ENCODE measurements at places on chromosomes 13 and 19.
A peak's percentile ranks its signal among the peaks of the same experiment; 100 is the strongest.

DNA sequence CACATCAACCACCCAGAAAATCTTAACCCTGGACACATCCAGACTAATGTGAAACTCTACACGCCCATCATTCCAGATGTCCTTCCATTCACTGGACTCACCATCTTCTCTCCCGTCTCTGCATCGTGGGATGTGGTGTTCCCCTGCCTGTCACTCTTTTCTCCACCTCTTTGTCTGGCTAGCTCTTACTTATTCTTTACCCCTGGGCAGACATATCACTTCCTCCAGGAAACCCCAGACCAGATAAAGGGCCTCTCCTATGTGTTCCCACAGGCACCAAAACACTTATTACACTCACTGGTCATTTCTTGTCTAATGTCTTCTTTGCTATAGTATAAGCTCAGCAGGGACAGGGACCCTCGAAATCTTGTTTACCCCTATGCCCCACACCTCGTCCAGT is 109.3 kb upstream of the IPO5 start:
- no peak for DNase-seq

DNA sequence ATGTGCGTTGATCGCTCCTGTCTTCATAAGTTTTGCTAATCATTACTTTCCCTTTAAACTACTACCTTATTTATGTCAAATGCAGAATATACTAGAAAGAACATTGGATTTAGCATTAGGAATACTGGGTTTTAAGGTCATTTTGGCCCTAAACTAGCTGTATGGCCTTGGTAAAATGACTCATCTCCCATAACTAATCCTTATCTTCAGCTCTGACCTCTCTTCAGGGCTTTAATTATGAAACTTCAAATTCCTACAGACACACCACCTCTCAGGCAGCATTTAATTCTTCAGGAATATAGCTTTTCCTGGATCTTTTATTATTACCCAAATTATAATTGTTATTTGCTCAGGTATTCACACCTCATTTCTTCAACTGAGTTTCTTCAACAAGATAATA is 121.2 kb downstream of the STARD13 start:
- DNase-seq: no peak

GRCh38 chr19:4556597-4557127 is 2.8 kb downstream of the SEMA6B start:
- DNase-seq: peak; percentile 19

- DNase-seq: no peak
These were observed 18.4 kb upstream of the RUBCNL start for GRCh38 chr13:46405457-46405856.

GRCh38 chr19:46845959-46846459 is 4.6 kb downstream of the AP2S1 start:
- no peak for DNase-seq

GRCh38 chr13:100484702-100485101 is 103.9 kb downstream of the GGACT start:
- DNase-seq: no peak

DNA sequence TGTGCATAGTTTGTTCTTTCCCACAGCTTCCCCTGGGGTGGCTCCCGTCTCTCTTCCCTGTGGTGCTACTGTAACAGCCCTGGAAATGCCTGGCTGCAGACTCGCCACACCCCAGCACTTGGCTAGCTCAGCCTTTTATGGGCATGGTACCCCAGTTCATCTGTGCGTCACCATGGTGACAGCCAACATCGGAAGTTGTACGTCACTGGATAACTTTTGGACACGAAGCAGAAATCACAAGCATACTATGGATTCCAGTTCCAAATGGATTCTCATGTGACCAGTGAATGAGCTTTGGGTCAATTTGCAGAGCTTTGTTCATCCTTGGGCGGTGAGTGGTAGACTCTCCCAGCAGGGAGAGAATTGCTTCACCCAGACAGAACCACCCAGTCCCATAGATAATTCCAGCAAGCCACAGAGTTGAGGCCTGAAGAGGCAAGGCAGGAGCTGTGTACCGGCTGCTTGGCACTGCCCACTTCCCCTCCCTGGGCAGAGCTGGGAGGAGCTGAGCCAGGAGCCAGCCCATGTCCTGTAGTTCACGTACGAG is 54.4 kb downstream of the COL4A2 start:
- DNase-seq: no peak

GRCh38 chr13:26656919-26657318 is 99.4 kb downstream of the WASF3 start:
- no peak for DNase-seq

GRCh38 chr13:27130223-27130978 is 41.2 kb downstream of the USP12 start:
- DNase-seq: no peak

DNA sequence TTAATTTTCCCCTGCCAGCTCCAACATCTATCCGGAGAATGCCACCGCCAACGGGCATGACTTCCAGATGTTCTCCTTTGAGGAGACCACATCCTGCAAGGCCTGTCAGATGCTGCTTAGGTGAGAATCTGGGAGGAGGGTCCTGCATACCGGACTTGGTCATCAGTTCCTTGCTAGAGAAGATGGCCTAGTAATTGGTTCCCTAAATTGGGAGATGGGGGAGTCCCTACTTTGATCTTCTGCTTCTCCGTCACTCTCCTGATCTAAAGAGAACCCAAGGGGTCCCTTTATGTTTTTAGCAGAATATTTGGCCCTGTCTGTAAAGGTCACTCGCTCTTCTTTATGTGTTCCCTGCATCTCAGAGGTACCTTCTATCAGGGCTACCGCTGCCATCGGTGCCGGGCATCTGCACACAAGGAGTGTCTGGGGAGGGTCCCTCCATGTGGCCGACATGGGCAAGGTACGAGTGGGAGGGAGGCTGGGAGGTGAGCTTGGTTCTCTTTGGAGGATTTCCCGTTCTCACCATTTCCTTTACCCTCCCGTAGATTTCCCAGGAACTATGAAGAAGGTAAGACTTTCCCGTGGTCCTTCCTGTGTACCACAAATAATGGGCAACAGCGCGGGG is 54.1 kb upstream of the ADGRE1 start:
- no peak for DNase-seq

DNA sequence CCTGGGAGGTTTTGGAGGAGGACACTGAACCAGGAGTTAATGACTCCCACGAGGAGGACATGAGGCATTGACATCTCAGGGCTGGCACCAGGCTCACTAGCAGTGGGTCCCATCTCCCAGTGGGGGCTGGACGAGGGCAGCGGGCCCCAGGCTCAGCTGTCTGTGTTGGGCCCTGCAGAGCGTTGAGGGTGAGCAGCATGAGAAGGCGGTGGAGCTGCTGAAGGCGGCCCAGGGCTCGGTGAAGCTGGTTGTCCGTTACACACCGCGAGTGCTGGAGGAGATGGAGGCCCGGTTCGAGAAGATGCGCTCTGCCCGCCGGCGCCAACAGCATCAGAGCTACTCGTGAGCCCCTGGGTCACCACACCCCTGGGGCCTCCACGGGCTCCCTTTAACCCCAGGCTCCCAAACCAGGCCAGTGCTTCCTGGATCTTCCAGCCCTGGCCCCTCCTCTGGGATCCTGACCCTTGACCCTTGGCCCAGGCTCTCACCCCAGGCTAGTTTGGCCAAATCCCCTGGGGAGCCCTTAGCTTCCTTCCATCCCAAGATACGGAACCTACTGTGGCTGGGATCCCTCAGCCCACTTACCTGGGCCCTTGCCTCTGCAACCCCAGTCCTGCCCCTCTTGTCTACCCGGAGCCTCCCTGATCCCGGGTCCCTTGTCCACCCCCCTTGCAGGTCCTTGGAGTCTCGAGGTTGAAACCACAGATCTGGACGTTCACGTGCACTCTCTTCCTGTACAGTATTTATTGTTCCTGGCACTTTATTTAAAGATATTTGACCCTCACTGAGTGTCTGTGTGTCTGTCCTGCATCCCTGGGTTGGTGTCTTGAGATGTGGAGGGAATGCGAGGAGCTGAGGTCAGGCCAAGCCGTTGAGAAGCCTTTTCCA is 1.0 kb downstream of the C19orf73 start:
- DNase-seq: no peak

GRCh38 chr19:595326-596262 is 5.9 kb downstream of the HCN2 start:
- no peak for DNase-seq

DNA sequence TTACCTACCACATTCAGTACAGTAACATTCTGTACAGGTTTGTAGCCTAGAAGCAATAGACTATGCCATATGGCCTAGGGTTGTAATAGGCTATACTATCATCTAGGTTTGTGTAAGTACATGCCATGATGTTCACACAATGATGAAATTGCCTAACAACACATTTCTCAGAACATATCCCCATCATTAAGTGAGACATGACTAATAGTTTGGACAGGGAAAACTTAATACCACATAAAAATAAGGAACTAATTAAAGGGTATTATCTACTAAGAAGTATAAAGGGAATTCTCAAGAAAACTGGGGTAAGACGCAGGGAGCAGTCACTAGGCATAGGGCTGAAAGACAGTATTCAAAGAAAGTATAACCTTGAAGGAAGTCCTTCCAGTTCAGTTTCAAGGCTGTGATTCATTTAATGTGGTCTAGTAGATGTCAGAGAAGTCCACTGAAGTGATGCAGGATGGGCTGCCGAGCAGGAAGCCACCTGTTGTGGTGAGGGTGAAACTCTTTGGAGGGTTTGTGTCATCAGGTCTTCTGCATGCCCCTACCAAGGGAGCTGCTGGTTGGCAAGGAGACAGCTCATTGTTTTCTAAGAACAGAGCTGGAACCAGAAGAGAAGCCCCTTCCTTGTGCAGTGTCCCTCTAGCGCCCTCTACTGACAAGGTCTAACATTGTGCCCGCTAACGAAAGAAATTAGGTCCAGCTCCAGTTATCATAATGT is 122.9 kb downstream of the OLFM4 start:
- no peak for DNase-seq

GRCh38 chr19:44794610-44795009 is 14.3 kb upstream of the BCAM start:
- no peak for DNase-seq

DNA sequence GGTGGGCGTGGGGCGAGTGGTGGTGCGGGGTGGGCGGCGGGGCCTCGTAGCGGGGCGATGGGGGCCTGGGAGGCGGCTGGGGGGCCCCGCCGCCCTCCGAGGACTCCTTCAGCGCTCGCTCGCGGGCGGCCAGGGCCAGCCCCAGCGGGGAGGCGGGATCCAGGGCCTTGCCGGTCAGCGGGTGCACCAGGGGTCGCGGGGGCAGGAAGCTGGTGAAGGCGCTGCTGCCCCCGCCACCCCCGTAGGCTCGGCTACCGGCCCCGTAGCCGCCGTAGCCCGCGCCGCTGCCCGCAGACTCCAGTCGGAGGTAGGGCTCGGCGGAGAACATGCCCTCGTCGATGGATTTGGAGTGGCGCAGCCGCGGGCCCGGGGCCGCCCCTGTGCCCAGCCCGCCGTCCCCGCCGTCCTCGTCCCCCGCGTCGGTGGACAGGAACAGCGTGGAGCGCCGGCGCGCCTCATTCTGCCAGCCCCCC is 18.6 kb downstream of the C19orf81 start:
- DNase-seq: no peak

DNA sequence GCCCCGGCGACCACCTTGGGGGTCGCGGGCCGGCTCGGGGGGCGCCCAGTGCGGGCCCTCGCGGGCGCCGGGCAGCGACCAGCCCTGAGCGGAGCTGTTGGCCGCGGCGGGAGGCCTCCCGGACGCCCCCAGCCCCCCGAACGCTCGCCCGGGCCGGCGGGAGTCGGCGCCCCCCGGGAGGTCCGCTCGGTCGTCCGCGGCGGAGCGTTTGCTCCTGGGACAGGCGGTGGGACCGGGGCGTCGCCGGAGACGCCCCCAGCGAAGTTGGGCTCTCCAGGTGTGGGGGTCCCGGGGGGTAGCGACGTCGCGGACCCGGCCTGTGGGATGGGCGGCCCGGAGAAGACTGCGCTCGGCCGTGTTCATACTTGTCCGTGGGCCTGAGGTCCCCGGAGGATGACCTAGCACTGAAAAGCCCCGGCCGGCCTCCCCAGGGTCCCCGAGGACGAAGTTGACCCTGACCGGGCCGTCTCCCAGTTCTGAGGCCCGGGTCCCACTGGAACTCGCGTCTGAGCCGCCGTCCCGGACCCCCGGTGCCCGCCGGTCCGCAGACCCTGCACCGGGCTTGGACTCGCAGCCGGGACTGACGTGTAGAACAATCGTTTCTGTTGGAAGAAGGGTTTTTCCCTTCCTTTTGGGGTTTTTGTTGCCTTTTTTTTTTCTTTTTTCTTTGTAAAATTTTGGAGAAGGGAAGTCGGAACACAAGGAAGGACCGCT is 729 bp downstream of the STK11 start:
- DNase-seq: no peak

DNA sequence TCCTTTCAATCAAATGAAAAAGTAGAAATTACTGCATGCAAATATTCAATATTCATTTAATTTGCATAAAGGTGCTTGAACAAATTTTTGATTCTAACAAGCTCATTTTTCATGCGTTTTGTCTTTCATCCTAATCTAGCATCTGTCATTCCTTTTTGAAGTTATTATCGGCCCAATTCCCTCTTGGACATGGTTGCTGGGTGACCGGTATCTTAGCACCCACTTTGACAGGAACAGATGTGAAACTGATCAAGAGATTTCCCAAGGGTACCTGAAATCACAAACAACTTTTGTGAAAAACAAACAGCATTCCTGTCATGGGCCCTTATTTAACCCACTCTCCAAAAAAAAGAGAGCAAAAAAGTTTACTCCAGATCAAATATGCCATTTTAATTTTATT is 13.3 kb downstream of the DACH1 start:
- no peak for DNase-seq

GRCh38 chr13:38602266-38602665 is 84.6 kb upstream of the FREM2 start:
- DNase-seq: no peak

GRCh38 chr13:19862481-19863313 is 752 bp downstream of the ZMYM5 start:
- DNase-seq: peak; percentile 17

GRCh38 chr19:6150289-6150688 is 14.8 kb downstream of the ACSBG2 start:
- DNase-seq: no peak

- DNase-seq: no peak
These were observed 184.2 kb downstream of the SUCLA2 start for GRCh38 chr13:47816831-47817230.

- peak; percentile 68 for DNase-seq
These were observed 287.3 kb downstream of the COG6 start for GRCh38 chr13:39942552-39943273.

- no peak for DNase-seq
These were observed 251.7 kb upstream of the IRS2 start for GRCh38 chr13:110037925-110038573.

- DNase-seq: no peak
These were observed 1134.3 kb downstream of the SLITRK1 start for GRCh38 chr13:82747958-82748357.

DNA sequence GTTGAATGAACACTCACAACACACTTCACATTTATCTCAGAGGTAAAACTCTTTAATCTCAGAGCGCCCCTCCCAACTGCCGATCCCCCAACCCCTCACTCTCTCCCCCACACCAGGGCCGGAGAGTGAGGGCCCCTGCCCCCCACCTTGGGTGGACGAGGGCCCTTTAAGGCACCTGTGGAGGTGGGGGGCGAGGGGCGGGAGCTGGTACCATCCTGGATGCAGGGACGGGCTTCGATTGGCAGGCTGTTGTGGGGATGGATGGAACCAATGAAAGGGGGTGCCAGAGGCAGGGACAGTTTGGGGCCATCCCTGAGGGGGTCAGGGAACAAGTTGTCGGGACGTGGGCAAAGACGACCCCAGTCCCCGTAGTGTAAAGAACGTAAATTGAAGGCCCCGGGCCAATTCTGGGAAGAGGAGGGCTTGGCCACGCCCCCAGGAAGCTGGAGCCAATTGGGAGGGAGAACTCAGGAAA is 1.7 kb upstream of the PNKP start:
- DNase-seq: no peak
